Stimulated activated CD8-positive, alpha-beta memory T cell treated with anti-CD3 and anti-CD28 coated beads, Interleukin-4, amount 100 ng/mL, for 4 hours (primary cell): ENCODE measurements at places on chromosomes 6 and 20.

- DNase-seq = no peak
Observed at GRCh38 chr20:41035207-41035606, 6.6 kb downstream of the TOP1 start.

GRCh38 chr20:13139459-13140150 lies 81.5 kb upstream of the ISM1 start:
- DNase-seq = no peak

DNA sequence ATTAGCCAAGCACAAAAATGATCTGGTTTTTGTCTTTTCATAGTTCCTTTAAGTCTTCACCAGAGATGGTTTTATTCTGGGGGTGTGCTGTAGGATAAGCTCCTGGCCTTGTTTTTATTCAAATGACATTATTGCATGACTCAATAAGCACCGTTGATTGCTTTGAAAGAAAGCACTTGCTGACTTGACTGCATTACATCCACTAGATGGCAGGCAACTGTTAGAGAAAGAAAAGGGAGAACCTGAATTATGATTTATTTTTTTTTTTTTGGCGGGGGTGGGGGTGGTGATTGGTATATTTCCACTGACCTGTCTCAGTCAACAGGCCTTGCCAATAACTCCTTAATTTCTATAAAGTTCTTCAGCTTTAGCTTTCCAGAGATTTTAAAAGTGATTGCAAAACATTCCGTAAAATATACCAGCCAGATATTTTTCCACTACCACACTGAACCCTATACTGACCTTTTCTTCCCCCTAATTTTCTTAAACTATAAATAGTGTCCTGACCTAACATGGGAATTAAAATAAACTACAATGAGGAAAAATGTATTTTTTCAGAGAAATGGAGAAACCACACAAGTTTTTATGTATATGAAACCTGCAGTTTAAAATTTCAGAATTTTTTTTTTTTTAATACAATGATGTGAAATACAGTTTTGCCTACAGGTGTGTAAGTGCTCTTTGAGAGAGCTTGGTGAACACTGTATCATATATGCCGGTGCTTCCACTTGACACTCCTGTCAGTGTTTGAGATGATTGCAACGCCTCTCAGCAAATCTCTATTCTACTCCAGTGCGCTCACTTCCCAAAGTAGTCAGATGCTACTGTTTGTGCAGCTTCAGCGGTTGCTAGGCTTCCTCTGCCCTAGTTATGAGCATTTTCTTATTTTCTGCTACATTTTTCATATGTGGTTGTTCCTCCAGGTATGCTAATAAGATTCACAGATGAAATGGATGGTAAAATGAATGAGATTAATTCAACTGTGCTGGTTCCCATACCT lies 274.3 kb downstream of the CD109 start:
- DNase-seq = no peak

- DNase-seq = no peak
Observed at GRCh38 chr20:36919715-36920333, 31.7 kb downstream of the SAMHD1 start.

- DNase-seq = no peak
Observed at GRCh38 chr6:116471531-116471930, 10.4 kb downstream of the CALHM6 start.

- no peak for DNase-seq
Observed at GRCh38 chr6:21500314-21501020, 93.1 kb upstream of the SOX4 start.

DNA sequence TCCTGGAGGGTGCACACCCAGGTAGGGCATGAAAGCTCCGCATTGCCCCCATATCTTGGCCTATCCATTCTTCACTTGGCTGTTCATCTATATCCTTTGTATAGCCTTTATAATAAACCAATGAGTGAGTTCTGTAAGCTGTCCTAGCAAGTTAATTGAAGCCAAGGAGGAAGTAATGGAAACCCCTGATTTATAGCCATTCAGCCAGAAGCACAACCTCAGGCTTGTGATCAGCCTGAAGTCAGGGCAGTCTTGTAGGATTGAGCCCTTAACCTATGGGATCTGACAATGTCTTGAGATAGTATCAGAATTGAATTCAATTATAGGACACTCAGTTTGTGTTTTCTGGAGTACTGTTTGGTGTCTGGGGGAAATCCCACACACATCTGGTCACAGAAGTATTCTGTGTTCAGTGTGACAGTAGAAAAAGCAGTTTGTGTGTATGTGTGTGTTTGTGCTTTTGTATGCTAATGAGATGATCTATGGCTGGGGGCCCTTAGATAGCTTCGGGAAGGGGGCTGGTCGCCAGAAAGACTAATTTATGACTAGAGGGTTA lies 5.7 kb downstream of the NT5E start:
- no peak for DNase-seq

GRCh38 chr6:113495521-113495920 lies 361.6 kb upstream of the MARCKS start:
- DNase-seq = no peak

- no peak for DNase-seq
Observed at GRCh38 chr6:151300267-151300991, 60.7 kb downstream of the AKAP12 start.
